ENCODE measurements at places on chromosomes 3 and 15. TPM values are rescaled to one million over a fixed set of nuclear protein-coding genes. Genes with fewer than 3 reads are reported as not detected.

DNA sequence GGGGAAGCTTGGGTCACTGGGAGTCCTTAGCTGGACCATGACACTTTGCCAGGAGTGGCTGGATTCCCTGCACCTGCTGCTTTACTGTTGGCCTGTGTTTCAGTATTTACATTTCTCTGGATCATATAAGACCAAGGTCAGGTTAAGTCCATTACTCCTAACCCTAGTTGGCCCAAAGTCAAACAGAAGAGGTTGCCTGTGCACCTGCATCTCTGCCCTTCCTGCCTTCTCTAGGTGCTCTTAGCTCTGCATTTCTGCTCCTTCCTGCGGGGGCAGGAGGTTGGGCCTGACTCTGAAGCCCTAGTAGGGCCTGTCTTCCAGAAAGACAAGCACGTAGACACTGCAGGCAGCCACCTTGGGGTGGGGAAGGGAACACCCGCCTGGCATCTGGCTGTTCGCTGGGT lies 124.3 kb downstream of the RPLP1 start:
- H3K36me3 ChIP-seq, result peaks cover 4% of the 10 kb centered on the region
- H3K27me3 ChIP-seq, result peaks cover 98% of the 10 kb centered on the region
- no peak for DNase-seq

- peaks cover 11% of the 10 kb centered on the region for H3K4me1 ChIP-seq
- no peaks in the 10 kb centered on the region for H3K36me3 ChIP-seq
- no peak for DNase-seq
- H3K27me3 ChIP-seq, result no peaks in the 10 kb centered on the region
- no peak overlapping the region for H3K27ac ChIP-seq
- no peak overlapping the region for H3K4me3 ChIP-seq
Measured at GRCh38 chr3:64739971-64740631, 52.3 kb upstream of the ADAMTS9 start.

GRCh38 chr15:78734451-78735064 lies 76.7 kb downstream of the ADAMTS7 start:
- H3K27ac ChIP-seq, result no peak overlapping the region
- DNase-seq, result no peak
- no peaks in the 10 kb centered on the region for H3K36me3 ChIP-seq
- H3K4me3 ChIP-seq, result no peak overlapping the region
- no peaks in the 10 kb centered on the region for H3K4me1 ChIP-seq
- H3K27me3 ChIP-seq, result peaks cover 38% of the 10 kb centered on the region

The TERC gene
- total RNA-seq, result 12.4 TPM

DNA sequence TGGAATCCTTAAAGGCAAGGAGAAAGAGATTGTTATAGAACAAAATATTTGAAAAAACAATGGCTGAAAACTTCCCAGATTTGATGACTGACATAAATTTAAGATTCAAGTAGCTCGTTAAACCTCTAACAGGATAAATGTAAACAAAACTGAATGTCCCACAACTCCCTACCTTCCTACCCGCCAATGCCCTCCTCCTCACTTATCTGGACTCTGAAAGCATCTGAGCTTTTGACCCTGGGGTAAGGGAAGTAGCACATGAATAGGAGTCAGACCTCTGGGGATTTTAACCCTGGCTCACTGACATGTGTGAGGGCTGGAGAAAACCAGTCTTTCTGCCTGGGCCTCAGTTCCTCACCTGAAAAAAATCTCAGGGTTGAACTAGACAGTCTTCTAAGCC lies 26.9 kb downstream of the CYP19A1 start:
- no peak for DNase-seq
- peaks cover 8% of the 10 kb centered on the region for H3K27me3 ChIP-seq
- no peak overlapping the region for H3K4me3 ChIP-seq
- H3K27ac ChIP-seq, result no peak overlapping the region
- no peaks in the 10 kb centered on the region for H3K36me3 ChIP-seq

Measured in progenitor cell of endocrine pancreas (in vitro differentiated cells).